Temporal lobe (tissue), 4 donors: ENCODE measurements at places on chromosomes 4 and X. TPM values are rescaled to one million over a fixed set of nuclear protein-coding genes. Genes with fewer than 3 reads are reported as not detected.

Gene CSAG2
- total RNA-seq: not detected

Gene PASD1
- not detected for total RNA-seq

Gene ITM2A
- total RNA-seq: 70.3 TPM

Gene NMU
- total RNA-seq: 1.7 TPM

Gene TMSB15C
- total RNA-seq: 35.7 TPM

Gene ADGRL3
- 226 TPM for total RNA-seq

Gene TMEM35A
- 74.0 TPM for total RNA-seq

Gene PCSK1N
- 79.4 TPM for total RNA-seq

Gene SEC31A
- total RNA-seq: 99.6 TPM

Gene HERC5
- total RNA-seq: 2.0 TPM

Gene TBC1D9
- 57.0 TPM for total RNA-seq

Gene XG
- not detected for total RNA-seq

Gene ZNF718
- total RNA-seq: 36.4 TPM

Gene HELT
- not detected for total RNA-seq

Gene LAMP2
- 36.4 TPM for total RNA-seq

Gene PWWP3B
- 0.74 TPM for total RNA-seq

Gene RNF212
- 0.49 TPM for total RNA-seq

Gene USP27X
- 12.5 TPM for total RNA-seq

Gene CFI
- 4.7 TPM for total RNA-seq
